ENCODE measurements at places on chromosomes 4 and X.

DNA sequence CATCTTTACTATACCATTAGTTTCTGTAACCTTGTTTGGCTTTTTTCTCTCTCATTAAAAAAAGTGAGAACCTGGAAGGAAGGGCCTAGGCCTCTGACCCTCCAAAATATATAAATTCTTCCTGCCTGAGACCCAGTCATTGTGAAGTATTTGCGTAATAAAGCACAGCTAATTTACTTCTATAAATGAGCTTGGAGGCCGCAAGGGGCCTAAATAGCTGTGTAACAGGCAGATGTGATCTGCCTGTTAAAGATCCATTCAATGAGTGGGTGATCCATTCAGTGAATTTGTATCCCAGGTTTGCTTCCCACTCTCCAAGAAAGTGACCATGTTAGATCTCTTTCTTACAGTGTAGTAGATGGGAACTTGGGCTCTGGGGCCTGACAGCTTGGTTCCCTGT, 595 bp upstream of the PYURF start:
- DNase-seq = no peak

GRCh38 chr4:71004281-71004851, 10.9 kb downstream of the DCK start:
- DNase-seq = peak; percentile 35

- DNase-seq = no peak
These were observed 529.1 kb upstream of the INTU start for GRCh38 chr4:127103681-127104115.

DNA sequence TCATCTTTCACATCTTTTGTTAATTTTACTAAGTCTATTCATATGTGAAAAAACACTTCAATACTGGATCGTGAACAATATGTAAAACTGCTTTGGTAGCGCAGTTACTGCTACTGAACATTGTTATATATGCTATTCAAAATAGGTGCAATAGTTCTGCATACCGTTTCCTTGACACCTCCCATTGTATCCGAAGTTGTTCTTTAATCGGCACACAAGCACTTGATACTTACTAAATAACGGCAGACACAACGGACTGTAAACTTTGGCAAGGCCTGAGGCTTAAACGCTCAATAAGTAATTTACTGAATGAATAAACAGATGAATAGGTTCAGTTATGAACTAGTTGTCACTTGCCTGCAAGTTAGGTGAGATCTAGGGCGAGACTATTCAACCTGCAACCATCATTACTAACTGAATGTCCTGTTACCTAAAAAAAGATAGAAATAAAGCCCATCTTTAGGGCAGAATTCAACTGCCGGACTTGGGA, 620 bp downstream of the ANAPC10 start:
- no peak for DNase-seq

GRCh38 chr4:44978020-44978419, 251.7 kb upstream of the GNPDA2 start:
- DNase-seq = no peak

- DNase-seq = no peak
These were observed 120.4 kb upstream of the STX18 start for GRCh38 chr4:4662230-4662629.

DNA sequence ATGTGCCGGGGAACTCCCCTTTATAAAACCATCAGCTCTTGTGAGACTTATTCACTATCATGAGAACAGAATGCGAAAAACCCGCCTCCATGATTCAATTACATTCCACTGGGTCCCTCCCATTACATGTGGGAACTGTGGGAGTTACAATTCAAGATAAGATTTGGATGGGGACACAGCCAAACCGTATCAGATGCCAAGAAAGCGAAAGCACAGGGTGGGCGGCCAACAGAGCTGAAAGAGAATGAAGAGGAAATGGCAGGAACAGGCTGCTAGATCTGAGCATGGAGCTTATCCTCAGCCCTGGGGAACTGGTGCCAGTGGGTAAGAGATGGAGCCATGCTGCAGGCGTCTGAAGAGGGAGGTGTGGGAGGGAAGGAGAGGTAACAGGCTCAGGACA, 117.7 kb upstream of the PNPLA4 start:
- DNase-seq = no peak

- DNase-seq = no peak
These were observed 468 bp upstream of the SPIN2B start for GRCh38 chrX:57121816-57122215.

- no peak for DNase-seq
These were observed 1192.6 kb downstream of the C4orf33 start for GRCh38 chr4:130288576-130288975.

GRCh38 chr4:178633263-178633662, 1191.0 kb upstream of the AGA start:
- no peak for DNase-seq

DNA sequence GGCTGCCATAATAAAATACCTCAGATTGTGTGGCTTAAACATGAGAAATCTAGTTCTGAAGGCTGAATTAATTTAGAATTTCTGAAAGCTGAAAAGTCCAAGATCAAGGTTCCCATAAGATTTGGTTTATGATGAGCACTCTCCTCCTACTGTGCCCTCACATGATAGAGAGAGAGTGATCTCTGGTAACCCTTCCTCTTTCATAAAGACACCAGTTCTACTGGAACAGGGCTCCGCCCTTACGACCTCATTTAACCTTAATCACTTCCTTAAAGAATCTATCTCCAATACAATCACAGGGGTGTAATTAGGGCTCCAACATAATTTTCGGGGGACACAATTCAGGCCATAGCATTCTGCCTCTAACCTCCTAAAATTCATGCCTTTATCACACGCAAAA, 194.0 kb upstream of the MAB21L2 start:
- no peak for DNase-seq

DNA sequence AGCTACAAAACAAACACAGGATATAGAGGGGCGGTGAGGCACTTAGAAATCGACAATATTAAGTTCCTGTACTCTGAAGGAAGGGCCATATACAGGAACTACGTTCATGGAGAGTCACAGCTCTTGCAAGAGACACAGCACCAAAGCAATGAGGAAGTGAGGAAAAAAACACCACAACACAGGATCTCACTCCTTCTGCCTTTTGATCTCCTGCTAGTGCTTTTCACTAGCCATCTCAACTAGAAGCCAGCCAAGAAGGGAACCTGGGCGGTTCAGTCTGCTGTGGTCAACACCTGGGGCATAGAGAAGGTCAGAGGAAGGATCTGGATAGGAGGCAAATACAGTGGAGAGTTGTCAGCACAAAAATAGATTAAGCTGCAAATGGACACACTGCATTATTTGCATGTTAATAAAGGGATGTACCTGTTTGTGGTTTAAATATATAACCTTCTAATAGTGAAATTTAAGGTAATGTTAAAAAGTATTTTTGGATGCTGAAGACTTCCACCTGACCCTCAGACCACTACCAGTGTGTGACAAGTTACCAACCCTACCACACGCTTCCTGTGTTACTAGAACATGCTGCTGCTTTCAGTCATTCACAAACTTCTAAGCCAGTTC, 104.6 kb downstream of the DTHD1 start:
- no peak for DNase-seq

GRCh38 chrX:132480581-132481203, 8.1 kb downstream of the MBNL3 start:
- DNase-seq = no peak

DNA sequence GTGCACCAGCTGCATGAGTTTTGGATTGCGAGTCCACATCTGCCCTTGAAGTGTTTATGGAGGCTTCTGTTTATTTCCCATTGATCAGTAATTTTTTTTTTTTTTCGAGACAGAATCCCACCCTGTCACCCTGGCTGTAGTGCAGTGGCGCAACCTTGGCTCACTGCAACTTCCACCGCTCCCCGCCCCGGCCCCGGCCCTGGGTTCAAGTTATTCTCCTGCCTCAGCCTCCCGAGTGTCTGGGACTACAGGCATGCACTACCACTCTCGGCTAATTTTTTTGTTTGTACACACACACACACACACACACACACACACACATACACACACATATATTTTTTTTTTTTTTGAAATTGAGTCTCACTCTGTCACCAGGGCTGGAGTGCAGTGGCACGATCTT, 46.1 kb downstream of the SMAD1 start:
- DNase-seq = no peak
